ENCODE measurements at places on chromosomes 7 and 10.

GRCh38 chr10:49194212-49194920 is 6.2 kb upstream of the TMEM273 start:
- no peak for DNase-seq

- DNase-seq, result no peak
Observed at GRCh38 chr10:60944910-60945297, 919 bp upstream of the RHOBTB1 start.

- no peak for DNase-seq
Observed at GRCh38 chr7:33742999-33743587, 162.2 kb upstream of the BMPER start.

DNA sequence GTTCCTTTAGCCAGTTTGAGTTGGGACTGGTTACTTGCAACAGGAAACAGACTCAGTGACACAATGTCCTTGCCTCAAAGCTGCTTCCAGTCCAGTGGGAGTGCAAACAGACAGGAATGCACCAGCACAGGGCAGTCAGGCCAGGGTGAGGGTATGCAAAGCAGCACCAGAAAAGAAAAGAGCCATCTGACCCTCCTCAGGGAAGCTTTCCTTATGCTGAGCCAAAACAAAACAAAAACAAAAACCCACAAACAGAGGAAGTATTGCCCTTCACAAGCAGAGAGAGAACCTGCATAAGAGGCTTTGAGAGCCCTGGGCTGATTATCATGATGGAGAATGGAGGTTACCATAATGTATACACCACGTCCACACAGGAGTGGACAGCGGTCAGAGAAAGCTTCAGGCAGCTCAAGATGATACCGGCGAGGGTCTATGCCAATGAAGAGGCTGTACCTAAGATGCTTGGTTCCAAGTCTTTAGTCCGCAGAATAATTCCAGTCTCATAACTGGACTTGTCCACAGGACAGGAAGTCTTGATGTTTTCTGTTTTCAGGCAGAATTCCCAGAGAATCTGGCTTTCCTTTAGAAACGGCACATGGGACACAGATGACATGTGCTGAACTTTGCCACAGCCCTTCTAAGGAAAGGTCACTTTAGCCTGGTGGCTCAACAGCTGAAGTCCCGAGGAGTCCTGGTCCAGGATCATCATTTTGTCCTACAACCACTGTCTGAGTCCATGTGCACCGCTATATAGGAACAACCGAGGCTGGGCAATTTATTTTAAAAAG is 263.3 kb downstream of the TNS3 start:
- no peak for DNase-seq

- DNase-seq, result no peak
Observed at GRCh38 chr7:121366852-121367431, 29.2 kb downstream of the FAM3C start.

Data from osteocyte (in vitro differentiated cells).